Stimulated activated CD4-positive, alpha-beta T cell treated with anti-CD3 and anti-CD28 coated beads, Interleukin-12 subunit alpha, Interleukin-12 subunit beta, amount 100 ng/mL, for 24 hours (primary cell): ENCODE measurements at places on chromosomes 3 and 15.

DNA sequence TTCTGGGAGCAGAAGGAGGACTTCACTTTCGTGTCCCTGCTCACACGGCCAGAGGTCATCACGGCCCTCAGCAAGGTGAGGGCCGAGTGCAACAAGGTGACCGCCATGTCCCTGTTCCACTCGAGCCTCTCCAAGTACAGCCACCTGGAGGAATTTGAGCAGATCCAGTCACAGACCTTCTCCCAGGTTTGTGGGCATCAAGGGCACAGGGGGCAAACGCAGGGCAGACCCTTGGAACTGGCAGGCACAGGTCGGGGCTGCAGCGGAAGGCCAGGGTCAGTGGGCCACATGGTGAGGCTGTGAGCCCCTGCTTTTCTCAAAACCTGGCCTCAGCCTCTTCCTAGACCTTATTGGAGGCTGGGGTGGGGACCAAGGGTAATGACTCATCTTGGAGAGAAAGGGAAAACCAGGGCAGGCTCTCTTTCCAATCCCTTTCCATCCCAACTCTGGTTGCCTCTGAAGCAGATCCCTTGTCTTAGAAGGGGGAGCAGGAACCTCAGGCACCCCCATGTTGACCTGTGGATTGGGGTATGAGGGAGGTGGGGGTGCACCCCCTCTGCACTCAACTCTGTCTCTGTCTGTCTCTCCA, 29.5 kb downstream of the DNAH1 start:
- DNase-seq = no peak

DNA sequence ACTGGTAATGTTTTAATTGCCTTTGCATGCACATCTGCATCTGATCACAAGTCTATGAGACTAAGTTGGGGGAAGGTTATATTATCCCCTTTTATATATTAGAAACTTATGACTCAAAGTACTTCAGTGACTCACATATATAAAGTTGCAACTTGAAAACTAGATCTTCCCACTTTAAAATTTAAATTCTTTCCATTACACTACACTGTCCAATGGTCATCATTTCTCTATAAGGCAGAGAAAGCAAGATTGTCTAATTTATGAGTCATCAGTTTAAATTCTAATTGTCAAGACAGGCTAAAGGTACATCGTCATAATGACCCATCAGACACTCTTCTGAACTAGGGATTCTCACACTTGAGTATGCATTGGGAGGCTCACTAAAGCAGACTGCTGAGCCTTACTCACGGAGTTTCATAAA, 37.9 kb downstream of the CPA3 start:
- no peak for DNase-seq

GRCh38 chr15:61921093-61921492, 139.2 kb downstream of the VPS13C start:
- DNase-seq = no peak

GRCh38 chr3:36800533-36801116, 36.3 kb upstream of the DCLK3 start:
- no peak for DNase-seq

DNA sequence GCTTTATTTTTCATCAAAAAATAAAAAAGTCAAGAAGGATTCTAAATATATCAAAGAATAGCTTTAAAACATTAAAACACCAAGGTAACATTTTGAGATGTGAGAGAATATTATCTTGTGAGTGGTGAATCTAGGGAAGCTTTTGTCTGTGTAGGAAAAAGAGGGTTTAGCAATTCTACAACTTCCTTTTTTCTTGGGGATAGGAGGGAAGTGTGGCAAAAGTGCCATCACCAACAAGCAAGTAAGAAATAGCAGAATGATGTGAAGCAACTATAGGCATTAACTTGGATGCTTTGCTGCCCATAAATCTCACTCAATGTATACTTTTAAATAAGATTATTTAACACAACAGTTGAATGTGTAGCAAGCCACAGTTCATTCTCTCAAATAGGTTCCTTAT, 57.8 kb upstream of the SUCLG2 start:
- DNase-seq = no peak
